ENCODE measurements at places on chromosomes 7 and 10. TPM values are rescaled to one million over a fixed set of nuclear protein-coding genes. Genes with fewer than 3 reads are reported as not detected.

KCP gene
- 0.50 TPM for total RNA-seq

PDZD7 gene
- 2.7 TPM for total RNA-seq

NANOS1 gene
- 9.8 TPM for total RNA-seq

TMEM229A gene
- not detected for total RNA-seq

RAB11FIP2 gene
- 17.3 TPM for total RNA-seq

NFE2L3 gene
- total RNA-seq: 3.0 TPM

OR2A12 gene
- total RNA-seq: not detected

TEX47 gene
- total RNA-seq: not detected

PNPLA8 gene
- total RNA-seq: 35.0 TPM

PLEKHS1 gene
- total RNA-seq: 0.17 TPM

ANKRD61 gene
- not detected for total RNA-seq

HMX2 gene
- not detected for total RNA-seq

TAS2R4 gene
- total RNA-seq: 3.8 TPM

WIPF3 gene
- 0.50 TPM for total RNA-seq

ZNF273 gene
- 5.0 TPM for total RNA-seq

ANKRD30A gene
- not detected for total RNA-seq

CTAGE6 gene
- not detected for total RNA-seq

MMD2 gene
- total RNA-seq: not detected

GNGT1 gene
- total RNA-seq: not detected

LRMDA gene
- not detected for total RNA-seq

MAGI2 gene
- 7.7 TPM for total RNA-seq

TDRD1 gene
- total RNA-seq: 0.17 TPM

PAX4 gene
- total RNA-seq: not detected

GPRIN2 gene
- total RNA-seq: 0.96 TPM

NPSR1 gene
- total RNA-seq: not detected

FAM25G gene
- total RNA-seq: 2.9 TPM

HOXA9 gene
- total RNA-seq: 7.8 TPM
